ENCODE measurements at places on chromosomes 4 and X. TPM values are rescaled to one million over a fixed set of nuclear protein-coding genes. Genes with fewer than 3 reads are reported as not detected.

DNA sequence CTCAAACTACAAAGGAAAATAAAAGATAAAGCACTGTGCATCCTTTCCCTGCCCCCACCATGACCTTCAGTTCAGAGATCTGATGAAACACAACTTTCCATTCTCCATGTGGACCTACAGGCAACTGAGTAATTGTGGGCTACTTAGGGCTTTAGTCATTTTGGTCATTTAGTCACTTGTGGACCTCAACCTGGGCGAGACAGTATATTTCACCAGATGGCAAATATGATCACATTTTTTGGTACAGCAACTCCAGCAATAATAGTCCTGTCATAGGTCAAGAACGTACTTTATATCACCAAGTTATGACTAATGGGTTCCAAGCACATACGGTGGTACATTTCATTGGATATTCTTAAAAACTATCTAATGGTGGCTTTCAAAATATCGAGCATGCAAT is 141.2 kb downstream of the PDGFC start:
- DNase-seq, result peak; percentile 22

DNA sequence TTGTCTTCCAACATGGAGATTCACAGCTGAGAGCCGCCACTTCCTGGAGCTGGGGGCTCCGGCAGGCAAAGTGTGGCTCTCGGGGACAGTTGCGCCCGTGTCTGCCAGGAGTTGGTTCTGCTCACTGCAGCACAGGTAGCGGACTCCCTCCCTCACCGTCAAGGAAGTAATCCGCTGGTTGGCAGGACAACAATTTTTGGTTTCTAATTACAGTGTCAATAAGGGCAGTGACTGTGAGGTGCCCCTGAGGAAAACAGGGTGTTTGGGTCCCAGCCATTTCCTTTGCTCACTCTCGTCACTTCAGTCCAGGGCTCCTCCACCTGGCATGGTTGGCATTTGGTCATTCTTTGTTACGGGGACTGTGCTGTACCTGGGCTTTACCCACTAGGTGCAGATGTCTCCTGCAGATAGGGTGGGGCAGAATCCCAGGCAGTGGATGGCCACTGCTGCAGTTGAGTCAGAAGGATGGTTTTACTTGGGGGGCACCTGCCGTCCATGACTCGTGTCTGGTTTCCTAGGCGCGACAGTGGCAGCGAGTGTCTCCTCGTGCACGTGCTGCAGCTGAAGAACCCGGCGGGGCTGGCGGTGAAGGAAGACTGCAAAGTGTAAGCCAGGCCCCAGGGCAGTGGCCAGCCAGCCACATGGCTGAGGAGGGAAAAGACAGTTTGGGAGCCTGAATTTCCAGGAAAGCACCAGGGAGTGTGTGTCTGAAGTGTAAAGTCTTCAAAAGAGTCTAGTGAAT is 32.1 kb upstream of the CLCN4 start:
- no peak for DNase-seq

- no peak for DNase-seq
Measured at GRCh38 chrX:77742788-77743476, 43.1 kb downstream of the ATRX start.

DNA sequence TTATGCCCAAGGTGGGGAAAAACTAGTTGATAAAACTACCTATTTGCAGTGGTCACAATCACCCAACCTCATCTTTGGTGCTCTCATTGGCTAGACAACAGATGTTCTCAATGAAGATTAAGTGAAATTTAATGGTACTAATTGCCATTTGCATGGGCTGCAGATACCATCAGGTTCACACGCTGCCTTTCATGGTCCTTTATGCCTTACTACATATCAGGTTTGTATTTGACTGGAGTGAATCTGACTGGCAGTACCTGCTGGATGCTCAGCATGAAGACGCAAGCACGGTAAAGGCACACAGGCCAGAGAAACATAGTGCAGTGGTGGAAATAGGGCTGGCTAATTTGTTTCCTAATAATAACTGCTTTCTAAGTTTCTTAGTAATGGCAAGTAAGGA is 48.3 kb downstream of the DCX start:
- DNase-seq, result no peak

GRCh38 chrX:37746218-37746941 is 33.5 kb upstream of the CYBB start:
- DNase-seq, result peak; percentile 63

- DNase-seq, result peak; percentile 6
Measured at GRCh38 chr4:55143858-55144257, 18.5 kb upstream of the KDR start.

GRCh38 chr4:73615613-73616012 is 4.6 kb downstream of the RASSF6 start:
- peak; percentile 89 for DNase-seq

DNA sequence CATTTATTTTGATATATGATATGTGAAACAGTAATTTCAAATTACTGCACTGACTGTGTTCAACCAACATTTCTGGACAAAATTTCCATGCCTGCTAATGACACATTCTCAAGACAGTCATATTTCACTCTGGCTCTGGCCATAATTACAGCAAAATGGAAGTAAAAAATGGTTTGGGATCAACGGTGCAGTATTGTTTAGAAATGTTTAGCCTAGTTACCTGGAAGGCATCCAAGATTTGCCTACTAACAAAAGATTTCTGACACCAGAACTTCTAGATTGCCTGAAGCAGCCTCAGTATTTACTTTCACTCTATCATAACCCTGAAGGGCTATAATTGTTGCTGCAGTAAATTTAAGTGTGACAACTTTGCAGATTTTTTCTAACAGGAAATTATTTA is 416.3 kb downstream of the PCDH10 start:
- peak; percentile 60 for DNase-seq

GRCh38 chr4:119540249-119540648 is 88.4 kb downstream of the PDE5A start:
- no peak for DNase-seq

DNA sequence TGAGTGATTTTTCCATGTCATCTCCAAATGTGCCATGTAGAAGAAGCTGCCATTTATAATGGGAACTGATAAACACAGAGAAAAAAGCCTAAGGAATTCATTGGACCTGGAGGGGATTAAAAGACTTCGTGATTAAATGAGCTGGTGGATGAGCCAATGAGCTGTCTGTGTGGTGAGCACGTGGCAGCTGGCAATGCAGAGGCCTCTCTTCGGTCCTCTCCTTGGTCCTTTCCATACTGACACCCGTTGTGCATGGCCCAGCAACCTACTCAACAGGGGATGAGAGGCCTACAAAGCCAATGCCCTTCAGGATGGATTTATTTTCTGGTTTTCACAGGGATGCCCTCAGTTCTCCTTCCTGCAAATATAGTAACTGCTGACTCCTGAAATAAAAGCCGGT is 87.7 kb upstream of the STS start:
- no peak for DNase-seq

- no peak for DNase-seq
Measured at GRCh38 chrX:43813898-43814297, 68.4 kb downstream of the MAOB start.

DNA sequence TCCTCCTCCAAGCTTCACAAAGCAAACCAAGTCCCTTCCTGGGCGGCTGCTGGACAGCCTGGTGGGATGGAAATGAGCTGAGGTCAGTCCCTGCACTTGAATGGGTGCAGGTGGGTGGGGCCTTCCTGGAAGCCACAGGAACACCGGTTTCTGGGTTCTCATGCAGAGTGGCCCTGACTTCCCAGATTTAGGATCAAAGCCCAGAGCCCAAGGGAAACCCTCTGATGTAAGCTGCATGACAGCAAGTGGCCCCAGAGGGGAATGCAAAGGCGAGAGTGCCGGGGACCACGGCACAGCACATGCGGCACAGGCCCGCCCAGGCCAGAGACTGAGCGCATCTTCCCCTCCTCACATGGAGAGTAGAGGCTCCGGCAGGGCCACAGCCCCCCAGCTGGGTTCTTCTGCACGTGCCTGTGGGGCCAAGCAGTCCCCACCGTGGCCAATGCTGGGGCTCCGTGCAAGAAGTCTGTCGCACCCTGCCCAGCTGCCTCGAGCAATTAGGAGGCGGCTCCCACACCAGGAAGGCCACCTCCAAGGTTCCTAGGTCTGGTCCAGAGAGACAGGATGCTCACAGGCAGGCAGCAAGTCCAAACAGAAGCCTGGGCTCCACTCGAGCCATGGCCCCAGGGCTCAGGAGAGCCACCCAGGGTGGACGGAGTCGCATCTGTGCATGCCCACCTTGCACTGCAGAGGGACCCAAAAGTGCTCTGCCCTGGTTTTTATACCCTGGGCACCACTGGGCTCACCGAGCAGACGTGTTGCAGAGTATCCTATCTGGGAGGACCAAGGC is 83.0 kb downstream of the HTRA3 start:
- DNase-seq, result no peak

DNA sequence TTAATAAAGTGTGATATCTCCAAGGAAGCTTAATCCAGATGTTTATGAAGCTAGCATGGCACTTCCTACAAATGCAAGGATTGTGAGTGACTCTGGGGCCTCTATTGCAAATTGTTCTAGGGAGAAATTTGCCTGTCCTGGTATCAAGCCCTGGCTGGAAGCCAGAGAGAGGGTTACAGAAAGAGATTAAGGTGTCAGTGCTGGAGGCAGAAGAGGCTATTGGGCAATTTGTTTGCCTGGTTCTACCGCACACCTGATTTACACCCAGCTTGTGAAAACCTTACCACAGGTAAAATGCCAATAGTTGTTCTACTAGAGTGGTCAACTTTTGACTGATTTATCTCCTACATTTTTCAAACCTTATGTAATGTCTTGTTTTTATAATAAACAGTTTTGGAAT is 186.7 kb upstream of the FAT1 start:
- no peak for DNase-seq

GRCh38 chrX:110410603-110411002 is 52.0 kb downstream of the RTL9 start:
- no peak for DNase-seq

DNA sequence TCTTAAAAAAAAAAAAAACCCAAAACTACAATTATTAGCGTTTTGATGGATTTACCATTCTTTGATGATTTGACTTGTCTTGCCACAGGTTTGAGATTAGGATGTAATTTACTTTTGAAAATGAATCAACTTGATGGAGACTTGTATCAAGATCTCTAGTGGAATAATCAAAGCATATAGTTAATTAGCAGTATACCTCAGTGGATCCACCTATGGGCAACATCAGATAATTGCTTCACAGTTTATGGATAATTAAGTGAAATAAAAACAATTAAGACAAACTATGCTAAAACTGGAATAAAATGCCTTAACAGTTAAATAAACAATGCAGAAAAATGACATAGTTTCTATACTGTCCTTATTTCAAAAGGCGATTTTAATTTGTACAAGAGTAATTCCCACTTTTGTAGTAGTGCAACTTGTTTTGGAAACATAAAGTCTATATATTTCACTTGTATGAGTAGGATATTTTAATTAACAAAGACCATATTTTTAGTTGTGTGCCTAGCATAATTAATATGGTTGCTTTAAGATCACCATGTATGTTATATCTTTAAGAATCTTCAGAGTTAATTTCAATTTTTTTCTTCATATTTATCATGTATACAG is 4.2 kb downstream of the CPEB2 start:
- DNase-seq, result peak; percentile 61

Gene TLR6
- total RNA-seq, result 2.8 TPM

Gene TMEM128
- 29.7 TPM for total RNA-seq

Gene UGT2B11
- not detected for total RNA-seq

Gene TLR8
- total RNA-seq, result not detected

Gene XAGE1A
- not detected for total RNA-seq

Gene XG
- not detected for total RNA-seq

Gene MAGEB2
- total RNA-seq, result not detected

Gene RASSF6
- 8.3 TPM for total RNA-seq
